AG04450 (cell line): ENCODE measurements at places on chromosomes 12 and 14.

DNA sequence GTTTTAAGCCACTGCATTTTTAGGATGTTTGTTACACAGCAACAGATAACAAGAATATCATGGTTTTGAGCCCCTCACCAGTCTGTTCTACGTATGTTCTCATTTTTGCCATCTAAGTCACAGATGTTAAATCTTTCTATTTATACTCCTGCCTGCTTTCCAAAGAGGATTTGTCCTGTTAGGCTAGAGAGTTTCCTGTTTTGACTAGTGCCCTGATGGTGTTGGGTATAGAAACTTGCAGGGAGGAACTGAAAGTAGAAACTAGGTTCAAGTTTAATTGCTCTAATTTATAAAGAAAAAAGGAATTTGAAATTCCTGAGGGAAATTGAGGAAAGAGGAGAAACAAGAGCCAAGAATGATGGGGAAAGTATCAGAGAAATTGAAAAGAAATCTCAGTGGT is 74.4 kb upstream of the COCH start:
- no peak for DNase-seq

- no peak for DNase-seq
These were observed 8.1 kb upstream of the OR6C65 start for GRCh38 chr12:55392032-55392795.

DNA sequence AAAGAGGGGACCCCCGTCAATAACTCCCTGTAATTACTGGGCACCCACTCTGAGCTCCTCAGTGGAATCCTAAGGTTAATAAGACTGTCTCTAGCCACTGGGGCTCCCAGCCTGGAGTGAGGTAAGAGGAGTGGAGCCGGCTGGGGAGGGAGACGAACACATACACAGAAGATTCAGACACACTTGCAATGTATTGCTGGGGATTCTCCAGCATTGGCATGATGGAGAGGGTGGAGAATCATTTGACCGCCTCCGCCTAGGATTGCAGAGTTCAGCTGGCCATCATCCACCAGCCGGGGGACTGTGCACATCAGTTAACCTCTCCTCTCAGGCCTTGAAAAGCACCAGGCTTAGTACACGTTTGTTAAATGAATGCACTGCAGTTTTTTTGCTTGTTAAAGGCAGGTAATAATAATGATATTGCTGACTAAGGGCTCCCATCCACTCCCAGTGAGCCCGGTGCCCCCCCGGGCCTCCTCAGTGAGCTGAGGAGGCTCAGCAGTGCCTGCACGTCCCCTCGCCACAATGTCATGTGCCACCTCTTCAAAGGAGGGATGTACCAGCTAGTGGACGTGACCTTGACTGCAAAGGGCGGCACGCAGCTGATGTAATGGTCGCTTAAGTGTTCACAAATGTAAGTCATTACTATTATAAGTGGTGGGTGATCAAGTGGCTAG is 20.3 kb upstream of the FAIM2 start:
- no peak for DNase-seq

- DNase-seq = no peak
These were observed 114.4 kb upstream of the CCDC196 start for GRCh38 chr14:66371776-66372175.

GRCh38 chr14:87081004-87081403 is 912.0 kb downstream of the GALC start:
- no peak for DNase-seq

GRCh38 chr14:102530828-102531478 is 21.4 kb upstream of the ANKRD9 start:
- no peak for DNase-seq

DNA sequence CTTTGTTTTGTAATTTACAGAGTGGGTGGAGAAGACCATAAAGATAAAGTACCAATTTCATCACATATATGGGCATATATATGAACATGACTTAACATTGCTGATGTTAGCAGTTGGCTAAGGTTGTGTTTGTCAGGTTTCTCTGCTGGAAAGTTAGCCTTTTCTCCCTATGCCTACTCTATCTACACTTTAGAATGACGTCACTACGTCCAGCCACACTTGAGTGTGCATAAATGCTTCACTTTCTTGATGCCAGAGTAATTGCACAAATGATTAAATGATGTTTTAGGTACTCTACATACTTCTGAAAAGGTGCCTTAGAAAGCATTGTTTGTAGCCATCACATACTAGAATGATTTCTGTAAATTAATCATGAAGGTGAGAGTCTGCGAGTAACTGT is 759.2 kb upstream of the MGAT4C start:
- no peak for DNase-seq
